Aorta (tissue), 5 donors: ENCODE measurements at places on chromosomes 12 and 14. TPM values are rescaled to one million over a fixed set of nuclear protein-coding genes. Genes with fewer than 3 reads are reported as not detected.

Gene DEPDC4
- total RNA-seq: 1.5 TPM

Gene LIN7A
- 5.7 TPM for total RNA-seq

DNA sequence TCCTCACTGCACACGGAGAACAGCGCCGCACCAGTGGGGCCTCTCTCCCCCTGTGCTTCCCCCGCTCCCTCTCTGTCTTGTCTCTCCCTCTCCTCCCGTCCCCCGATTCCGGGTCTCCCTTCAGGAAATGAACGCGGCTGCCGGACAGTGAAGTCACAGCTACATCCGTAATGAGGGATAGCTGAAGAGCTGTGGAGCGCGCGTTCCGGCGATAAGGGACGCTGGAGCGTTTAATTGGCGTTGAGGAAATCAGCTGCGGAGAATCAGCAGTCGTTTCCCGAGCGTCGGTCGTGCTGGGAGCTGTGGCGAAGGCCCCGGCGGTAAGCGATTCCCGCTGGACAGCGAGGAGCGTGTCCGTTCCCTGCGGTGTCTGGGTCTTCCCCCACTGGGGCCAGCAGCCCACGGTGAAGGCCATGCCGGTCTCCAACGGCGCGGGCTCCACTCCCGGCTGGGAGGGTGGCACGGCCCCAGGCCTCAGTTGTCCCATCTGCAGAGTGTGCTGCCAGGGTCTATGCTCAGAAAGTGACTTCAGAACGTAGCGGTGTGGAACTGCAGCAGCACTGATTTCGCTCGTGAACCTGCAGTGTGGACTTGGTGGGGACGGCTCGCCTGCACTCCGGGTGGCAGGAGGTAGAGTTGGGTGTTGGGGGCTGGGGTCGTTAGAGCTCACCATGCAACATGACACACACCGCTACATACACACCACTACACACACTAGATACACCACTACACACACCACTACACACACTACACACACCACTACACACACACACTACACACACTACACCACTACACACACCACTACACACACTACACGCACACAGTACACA, 10.9 kb downstream of the NOC4L start:
- H3K36me3 ChIP-seq: peaks cover 2% of the 10 kb centered on the region
- H3K4me3 ChIP-seq: no peak overlapping the region
- H3K27me3 ChIP-seq: no peaks in the 10 kb centered on the region
- no peak overlapping the region for H3K27ac ChIP-seq

DNA sequence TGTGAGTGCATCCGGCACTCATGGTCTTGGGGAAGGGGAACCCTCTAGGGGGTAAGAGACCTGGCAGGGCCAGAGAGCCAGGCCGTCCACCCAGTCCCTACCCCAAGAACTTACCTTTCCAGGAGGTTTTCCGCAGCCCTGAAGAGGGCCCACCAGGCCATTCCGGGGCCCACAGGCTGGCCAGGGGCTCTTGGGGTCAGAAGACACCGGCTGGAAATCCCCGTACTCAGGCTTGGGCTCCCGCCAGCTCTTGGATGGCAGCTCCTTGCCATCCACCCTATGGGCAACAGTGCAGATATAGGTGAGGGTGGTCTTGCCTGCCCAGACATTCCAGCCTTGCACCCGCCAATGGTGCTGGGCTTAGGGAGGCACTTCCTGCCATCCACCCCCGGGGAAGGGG, 34.6 kb downstream of the NCKAP5L start:
- H3K36me3 ChIP-seq: no peaks in the 10 kb centered on the region
- H3K4me1 ChIP-seq: no peaks in the 10 kb centered on the region
- no peaks in the 10 kb centered on the region for H3K27me3 ChIP-seq
- no peak overlapping the region for H3K27ac ChIP-seq

DNA sequence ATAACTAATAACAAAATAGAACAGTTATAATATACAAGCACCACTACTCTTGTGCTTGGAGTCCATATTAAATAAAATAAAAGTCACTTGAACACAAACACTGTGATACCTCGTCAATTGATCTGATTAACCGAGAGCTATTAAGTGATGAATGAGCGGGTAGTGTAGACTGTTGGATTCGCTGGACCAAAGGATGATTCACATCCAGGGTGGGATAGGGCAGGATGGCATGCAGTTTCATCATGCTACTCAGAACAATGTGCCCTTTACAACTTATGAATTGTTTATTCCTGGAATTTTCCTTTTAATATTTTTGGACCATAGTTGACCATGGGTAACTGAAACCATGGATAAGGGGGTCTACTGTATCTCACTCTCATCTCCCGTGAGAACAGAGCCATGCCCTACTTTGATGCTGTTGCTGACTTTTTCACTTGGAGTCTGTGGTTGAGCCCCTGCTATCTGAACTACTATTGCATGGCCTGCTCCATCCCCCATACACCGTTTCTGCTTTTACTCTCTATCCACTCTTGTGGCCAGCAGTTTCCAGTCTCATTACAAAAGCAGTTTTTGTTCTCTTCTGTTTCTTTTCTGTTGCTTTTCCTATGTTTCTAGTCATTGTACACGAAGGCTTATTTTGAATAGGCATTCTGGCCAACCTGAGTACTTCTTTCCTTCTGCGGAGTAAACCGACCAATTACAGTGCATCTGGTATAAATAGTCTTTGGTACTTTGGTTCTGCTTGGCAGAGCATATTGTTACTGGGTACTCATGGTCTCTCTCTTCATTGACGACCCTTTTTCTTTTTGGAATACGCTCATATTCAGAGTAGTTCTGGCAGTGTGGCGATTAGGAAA, 12.2 kb downstream of the TMTC2 start:
- no peak overlapping the region for H3K27ac ChIP-seq
- H3K4me1 ChIP-seq: no peaks in the 10 kb centered on the region
- no peaks in the 10 kb centered on the region for H3K27me3 ChIP-seq
- H3K36me3 ChIP-seq: no peaks in the 10 kb centered on the region

- no peak overlapping the region for H3K27ac ChIP-seq
- H3K4me3 ChIP-seq: no peak overlapping the region
- no peaks in the 10 kb centered on the region for H3K27me3 ChIP-seq
These were observed 85.3 kb downstream of the APAF1 start for GRCh38 chr12:98730412-98730811.

DNA sequence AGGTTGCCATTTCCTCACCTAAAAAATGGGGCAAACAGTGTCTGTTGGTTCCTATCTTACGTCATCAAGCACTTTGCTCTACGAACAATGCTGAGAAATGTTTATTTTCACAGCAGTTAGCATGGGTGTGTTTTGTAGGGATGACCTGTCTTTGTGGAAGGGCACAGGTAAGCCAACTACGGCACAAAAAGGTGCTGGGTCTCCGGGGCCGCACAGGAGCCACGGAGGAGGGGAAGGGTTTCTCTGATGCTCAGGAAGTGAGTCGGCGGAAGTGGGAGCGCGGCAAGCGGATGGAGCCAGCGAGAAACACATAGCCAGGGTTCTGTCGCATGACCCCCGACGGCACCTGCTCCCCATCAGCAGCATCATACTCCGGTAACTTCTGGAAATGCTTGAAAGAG, 65.6 kb upstream of the TCL1B start:
- DNase-seq: no peak
- H3K27ac ChIP-seq: no peak overlapping the region
- H3K27me3 ChIP-seq: peaks cover 2% of the 10 kb centered on the region
- H3K4me1 ChIP-seq: no peaks in the 10 kb centered on the region
- H3K36me3 ChIP-seq: no peaks in the 10 kb centered on the region

GRCh38 chr14:58060077-58060476, 91.9 kb downstream of the ARMH4 start:
- no peaks in the 10 kb centered on the region for H3K4me1 ChIP-seq
- no peak for DNase-seq
- no peak overlapping the region for H3K4me3 ChIP-seq
- H3K36me3 ChIP-seq: no peaks in the 10 kb centered on the region
- no peaks in the 10 kb centered on the region for H3K27me3 ChIP-seq

DNA sequence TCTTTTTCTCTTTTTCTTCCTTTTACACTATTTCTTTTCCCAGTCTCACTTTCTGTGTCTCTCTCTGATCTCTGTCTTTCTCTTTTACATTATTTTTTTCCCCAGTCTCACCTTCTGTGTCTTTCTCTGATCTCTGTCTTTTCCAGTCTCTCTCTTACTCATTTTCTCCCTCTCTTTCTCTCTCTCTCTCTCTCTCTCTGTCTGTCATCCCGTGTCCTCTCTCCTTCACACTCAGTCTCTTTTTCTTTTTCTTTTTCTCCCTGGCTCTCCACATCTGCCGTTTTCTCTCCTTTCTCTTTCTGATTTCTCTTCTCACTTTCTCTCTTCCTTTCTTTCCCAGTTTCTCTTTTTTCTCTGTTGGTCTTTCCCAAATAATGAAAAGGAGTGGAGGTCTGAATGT, 22.3 kb downstream of the DHRS4L2 start:
- DNase-seq: no peak
- no peak overlapping the region for H3K27ac ChIP-seq
- no peaks in the 10 kb centered on the region for H3K4me1 ChIP-seq
- no peak overlapping the region for H3K4me3 ChIP-seq

- H3K4me1 ChIP-seq: no peaks in the 10 kb centered on the region
- DNase-seq: no peak
- no peak overlapping the region for H3K27ac ChIP-seq
- H3K36me3 ChIP-seq: no peaks in the 10 kb centered on the region
- no peak overlapping the region for H3K4me3 ChIP-seq
- H3K27me3 ChIP-seq: no peaks in the 10 kb centered on the region
These were observed 27.2 kb downstream of the NGB start for GRCh38 chr14:77243853-77244252.
